Stimulated activated CD8-positive, alpha-beta memory T cell treated with anti-CD3 and anti-CD28 coated beads, Interleukin-4, amount 100 ng/mL, for 4 hours (primary cell): ENCODE measurements at places on chromosomes 2 and 18.

- no peak for DNase-seq
Measured at GRCh38 chr2:236572482-236572881, 2.9 kb downstream of the ACKR3 start.

- no peak for DNase-seq
Measured at GRCh38 chr2:44843641-44844310, 97.7 kb upstream of the SIX3 start.

GRCh38 chr18:55547705-55548056, 40.3 kb downstream of the TCF4 start:
- DNase-seq: no peak

DNA sequence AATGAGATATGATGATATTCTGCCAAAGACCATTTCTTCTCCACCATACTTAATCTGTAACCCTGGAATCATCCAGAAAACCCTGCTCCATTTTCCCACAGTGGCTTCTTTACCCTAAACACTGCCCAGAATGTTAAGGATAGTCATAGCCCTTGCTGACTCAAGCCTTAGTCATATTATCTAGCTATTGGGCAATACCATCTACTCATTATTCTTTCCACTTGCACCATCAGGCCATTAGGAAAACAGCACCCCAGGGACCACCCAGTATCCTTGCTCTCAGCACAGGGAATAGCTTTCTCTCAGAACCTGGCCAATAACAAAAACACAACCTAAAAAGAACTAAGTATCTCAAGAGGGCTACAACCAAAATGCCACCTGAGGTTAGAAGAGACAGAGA, 445.7 kb upstream of the SLC14A2 start:
- no peak for DNase-seq

GRCh38 chr2:215507136-215507535, 71.3 kb upstream of the FN1 start:
- DNase-seq: no peak

DNA sequence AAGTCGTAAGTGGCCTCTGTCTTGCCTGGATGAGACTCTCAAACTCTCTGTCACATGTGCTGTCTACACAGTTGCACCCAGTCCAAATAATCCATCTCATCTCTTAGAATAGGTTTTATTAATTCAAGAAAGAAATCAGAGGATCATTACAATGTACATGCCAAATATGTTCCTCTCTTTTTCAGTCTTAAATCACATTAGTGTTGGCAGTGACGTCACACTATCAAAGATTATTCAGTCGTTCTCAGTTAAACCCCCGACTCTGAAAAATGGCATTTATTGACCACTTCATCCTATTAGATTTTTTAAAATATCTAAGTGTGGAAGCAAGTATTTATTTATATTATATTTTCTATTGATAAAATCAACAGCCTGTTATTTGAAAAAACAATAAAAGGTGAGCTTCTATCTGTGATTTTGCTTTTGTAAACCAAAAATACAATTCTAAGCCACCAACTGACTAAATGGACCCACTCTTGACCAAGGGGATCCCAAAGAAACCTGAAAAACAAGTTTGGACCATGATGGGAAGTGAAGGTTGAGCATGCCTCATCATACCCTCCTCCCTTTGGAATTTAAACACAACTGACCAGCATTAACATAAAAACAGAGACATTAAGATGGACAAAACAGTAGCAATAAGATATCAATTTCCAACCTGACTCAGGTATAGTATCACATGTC, 1894.4 kb upstream of the LRRTM1 start:
- no peak for DNase-seq

- DNase-seq: no peak
Measured at GRCh38 chr2:214706986-214707385, 102.5 kb downstream of the BARD1 start.

DNA sequence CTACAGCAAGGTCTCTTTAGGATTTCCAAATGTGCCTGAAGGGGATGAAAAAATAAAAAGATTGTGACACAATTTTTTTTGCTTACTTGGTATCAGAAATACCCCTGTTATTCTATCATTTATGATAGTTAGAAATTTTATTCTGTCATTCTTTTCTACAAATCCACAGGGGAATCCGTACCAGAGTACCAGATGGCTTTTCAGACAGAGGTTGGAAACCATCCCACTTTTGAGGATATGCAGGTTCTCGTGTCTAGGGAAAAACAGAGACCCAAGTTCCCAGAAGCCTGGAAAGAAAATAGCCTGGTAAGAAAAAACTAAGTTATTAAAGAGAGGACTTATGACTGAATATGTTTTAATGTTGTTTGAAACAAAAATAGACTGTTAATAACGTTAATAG, 92.6 kb upstream of the FAM117B start:
- no peak for DNase-seq

- DNase-seq: no peak
Measured at GRCh38 chr2:53098696-53099078, 668.9 kb upstream of the CHAC2 start.

DNA sequence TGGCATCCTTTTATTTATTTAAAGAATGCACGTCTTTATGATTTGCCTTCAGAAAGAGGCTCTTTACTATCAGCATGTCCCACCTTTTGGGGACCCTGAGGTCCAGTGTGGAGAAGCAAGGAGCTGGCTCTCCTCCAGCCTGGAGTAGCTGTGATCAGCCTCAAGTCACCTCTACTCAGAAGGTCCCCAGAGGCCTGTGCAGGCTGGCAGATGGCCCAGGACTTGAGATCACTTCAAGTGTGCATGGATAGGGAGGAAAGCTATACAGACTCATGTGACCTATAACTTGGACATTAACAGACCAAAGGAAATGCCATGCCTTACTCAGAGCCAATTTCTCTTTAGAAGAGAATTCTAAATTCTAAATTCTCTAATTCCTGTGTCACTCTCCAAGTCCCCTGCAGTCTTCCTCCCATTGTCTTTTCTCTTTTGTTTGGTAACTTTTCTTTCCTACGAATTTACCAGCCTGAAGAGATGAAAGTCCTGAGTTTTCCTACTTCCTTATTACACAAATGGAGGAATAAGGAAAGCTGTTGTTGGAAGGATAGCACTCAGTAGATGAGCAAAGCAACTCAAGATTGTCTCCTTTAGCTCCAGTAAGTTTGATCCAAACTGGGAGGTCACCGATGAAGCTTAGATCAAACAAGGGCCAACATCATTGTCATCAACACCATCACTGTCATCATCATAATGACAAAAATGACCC, 163.9 kb downstream of the GFPT1 start:
- DNase-seq: no peak

GRCh38 chr2:147416099-147416498, 428.7 kb upstream of the ACVR2A start:
- no peak for DNase-seq

- no peak for DNase-seq
Measured at GRCh38 chr18:49904871-49905555, 91.7 kb upstream of the ACAA2 start.

- DNase-seq: no peak
Measured at GRCh38 chr18:1036926-1037325, 132.3 kb downstream of the ADCYAP1 start.

GRCh38 chr2:67671464-67672450, 274.6 kb downstream of the ETAA1 start:
- DNase-seq: no peak

- no peak for DNase-seq
Measured at GRCh38 chr2:235856151-235856854, 311.9 kb downstream of the GBX2 start.

DNA sequence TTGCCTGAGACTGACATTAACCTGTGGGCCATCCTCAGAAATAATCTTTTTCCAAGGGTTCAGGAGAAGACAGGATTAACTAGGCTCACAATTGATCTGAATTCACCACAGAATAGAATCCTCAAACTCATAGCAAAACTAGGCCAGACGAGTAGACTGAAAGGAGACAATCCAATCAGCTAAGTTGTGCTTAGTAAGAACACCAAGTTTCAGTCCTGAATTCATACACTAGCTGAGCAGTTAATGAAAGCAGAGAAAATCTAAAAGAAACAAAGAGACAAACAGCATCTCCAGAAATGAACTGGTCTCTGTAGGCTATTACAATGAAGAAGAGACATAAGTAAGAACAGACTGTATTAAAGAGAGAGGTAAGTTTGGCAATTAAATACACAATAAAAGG, 89.5 kb downstream of the GORASP2 start:
- DNase-seq: no peak

- no peak for DNase-seq
Measured at GRCh38 chr2:174682007-174682577, 82.2 kb downstream of the CHRNA1 start.

- DNase-seq: no peak
Measured at GRCh38 chr2:197191940-197192322, 118.6 kb downstream of the ANKRD44 start.

DNA sequence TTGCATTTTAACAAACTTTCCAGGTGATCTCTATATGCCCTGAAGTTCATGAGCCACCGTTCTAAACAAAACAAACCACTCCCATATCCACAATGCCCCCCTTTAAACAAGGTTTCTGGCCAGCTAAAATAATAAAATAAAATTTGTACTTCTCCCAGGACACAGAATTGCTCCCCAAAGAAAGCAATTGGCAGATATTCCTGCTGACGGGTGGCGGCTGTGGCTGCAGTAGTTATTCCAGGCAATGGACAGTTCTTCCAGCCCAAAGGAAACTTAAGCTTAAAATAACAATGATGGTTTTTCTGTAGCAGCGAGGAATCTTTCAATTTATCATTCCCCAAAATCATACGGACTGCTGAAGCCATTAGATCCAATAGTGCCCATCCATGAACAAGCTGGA, 260.5 kb upstream of the ZNF521 start:
- no peak for DNase-seq

- DNase-seq: no peak
Measured at GRCh38 chr18:59846814-59847490, 52.8 kb upstream of the PMAIP1 start.

DNA sequence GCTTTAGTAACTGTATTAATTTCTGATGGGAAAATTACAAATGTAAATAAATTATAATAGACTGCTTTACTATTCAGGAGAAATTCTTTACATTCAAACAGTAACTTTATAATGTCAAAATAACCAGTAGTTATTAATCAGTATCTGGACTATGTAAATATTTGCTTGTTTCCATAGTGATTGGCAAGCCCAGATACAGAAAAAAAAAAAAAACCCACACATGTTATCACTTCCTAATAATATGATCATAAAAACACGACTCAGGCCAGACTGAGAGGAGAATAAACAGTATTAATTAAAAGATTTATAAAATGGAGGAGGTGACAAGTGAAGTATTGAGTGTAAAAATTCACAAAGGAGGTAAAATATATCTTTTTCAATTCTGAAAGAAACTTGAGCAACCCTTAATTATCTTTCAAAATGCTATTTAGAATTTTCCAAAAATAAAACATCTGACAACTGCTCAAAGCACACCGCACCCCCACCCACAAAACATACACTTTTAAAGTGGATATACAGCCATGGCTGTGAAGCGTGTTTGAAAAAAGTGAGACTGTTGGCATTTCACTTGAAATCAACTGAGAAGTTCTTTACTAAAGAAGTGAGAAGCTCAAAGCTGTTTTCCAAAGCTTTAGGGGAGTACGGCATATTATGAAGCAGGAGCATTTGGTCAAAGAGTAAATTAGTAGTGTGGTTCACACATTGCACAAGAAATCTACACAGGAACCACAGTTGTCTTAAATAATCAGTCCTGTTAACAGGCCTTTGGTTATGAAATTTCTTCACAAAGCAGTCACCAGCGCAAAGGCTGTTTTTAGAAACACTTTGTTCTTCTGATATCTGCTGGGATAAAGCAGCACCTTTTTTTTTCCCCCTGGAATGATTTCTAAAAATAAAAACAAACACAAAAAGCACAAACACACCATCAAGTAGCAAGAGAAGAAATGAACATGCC, 475.8 kb downstream of the TXNL1 start:
- DNase-seq: no peak

DNA sequence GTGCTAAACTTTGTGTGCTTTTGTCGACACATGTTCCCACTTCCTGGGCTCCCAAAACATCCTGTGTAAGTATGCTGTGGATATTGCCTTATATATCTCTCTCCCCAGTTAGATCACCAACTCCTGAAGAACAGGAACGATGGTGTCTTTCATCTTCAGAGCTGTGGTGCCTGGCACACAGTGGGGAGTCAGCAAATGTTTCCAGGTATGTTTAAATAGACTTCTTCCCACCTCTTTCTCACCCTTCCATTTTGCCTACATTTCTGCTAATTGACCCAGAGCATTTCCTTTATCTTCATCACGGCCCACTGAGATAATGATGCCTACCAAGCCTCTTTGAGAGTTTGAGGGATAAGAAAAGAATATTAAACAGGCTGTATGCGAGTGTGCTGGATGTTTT, 60.7 kb downstream of the RND3 start:
- DNase-seq: no peak

- DNase-seq: no peak
Measured at GRCh38 chr2:23487735-23488492, 102.9 kb downstream of the KLHL29 start.

GRCh38 chr2:86787736-86788135, 3.0 kb downstream of the CD8A start:
- DNase-seq: no peak

GRCh38 chr2:46118656-46119371, 178.4 kb upstream of the EPAS1 start:
- no peak for DNase-seq

DNA sequence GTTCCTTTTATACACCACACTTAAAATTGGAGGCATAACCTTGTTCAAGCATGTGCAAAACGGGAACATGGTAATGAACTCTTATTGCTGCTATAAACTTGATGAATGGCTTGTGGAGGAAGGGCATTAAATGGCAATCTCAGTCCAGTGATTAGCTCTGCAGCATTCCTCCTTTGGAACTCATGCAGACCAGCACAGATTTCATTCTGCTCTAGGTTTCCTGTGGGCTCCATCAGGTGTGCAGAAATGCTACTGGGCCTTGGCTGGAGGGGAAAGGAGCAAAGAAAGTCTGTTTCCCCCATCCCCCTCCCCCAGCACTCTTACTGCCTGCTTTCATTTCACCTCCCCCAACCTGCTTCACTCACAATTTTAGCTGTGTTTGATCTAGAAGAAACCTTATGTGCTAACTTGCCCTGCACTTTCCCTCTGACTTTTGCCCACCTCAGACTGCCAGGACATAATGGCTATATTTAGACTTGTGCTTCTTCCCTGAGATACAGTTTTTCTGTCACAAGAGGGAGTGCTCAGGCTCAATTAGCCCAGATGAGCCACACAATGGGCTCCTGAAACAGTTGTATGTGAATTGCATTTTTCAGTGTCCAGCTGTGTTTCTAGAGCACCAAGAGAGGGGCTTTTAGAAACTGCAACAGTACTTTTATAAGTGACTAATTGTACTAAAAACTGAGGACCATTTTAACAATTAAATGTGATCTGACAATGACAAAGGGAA, 109.8 kb downstream of the FSHR start:
- DNase-seq: no peak
